ENCODE measurements at places on chromosomes 7 and 10.

- no peak for DNase-seq
Measured at GRCh38 chr7:80851896-80852476, 66.9 kb downstream of the SEMA3C start.

DNA sequence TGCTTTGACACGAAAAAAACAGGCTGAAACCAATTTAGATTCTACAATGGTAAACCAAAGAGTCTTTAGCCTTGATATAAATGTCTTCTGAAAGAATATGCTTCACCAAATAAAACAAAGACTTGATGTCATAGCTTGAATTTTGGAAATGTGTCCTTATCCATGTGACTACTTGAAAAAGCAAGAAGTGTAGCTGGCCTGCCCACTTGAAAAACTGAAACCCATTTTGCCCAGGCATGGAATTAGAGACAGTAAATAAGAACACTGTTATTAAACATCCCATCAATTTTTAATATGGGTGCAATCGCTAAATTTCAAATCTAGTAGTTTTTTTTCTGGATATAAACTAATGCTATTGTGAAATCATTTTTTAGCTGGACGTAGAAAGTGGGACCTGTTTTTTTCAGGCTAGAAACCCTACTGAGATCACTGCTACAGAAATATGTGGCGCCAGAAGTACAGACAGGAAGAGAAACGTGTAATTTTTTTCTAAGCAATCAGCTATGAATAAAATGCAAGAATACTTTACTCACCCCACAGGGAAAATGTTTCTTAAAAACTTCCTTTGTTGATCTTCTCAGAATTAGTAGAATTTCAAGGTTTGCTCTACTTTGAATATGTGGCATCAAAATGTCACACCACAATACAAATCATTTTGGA is 56.7 kb downstream of the PIP4K2A start:
- no peak for DNase-seq

DNA sequence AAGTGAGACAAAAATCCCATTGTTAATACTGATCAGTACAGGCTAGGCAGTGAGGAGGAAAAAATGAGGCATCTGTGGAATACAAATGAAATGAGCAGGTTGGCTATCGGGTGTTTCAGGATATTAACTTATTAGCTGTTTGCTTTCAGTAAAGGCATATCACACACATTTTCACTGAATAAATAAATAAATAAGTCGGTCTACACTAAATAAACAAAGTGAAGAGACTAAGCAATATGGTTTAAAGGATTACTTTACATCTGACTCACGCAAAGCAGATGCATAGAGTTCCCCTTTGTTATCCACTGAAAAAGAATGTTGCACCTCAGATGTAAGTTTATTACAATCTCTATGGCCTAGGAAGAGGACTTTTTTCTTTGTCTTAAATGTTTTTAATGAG is 6.3 kb upstream of the SEMA3A start:
- no peak for DNase-seq

DNA sequence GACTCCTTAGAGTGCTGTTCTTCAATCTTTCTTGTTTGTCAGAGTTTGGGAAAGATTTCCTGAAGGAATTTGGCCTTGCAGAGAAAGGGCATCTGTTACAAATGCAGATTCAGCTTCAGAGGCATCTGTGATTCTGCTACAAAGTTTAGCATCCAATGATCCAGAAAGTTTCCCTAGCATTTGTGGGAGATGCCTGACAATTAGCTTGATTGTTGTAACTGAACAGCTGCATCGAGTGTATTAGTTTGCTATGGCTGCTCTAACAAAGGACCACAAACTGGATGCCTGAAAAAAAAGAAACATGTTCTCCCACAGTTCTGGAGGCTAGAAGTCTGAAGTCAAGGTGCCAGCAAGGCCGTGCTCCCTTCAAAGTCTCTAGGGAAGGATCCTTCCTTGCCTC is 365.1 kb downstream of the GRID1 start:
- no peak for DNase-seq

GRCh38 chr10:75887992-75888680 is 456.7 kb downstream of the LRMDA start:
- DNase-seq: no peak

- no peak for DNase-seq
Measured at GRCh38 chr7:24882989-24883621, 96.9 kb downstream of the OSBPL3 start.

- DNase-seq: no peak
Measured at GRCh38 chr7:73442903-73443500, 9.4 kb downstream of the FZD9 start.

- DNase-seq: no peak
Measured at GRCh38 chr7:46630031-46630430, 709.0 kb upstream of the IGFBP3 start.

DNA sequence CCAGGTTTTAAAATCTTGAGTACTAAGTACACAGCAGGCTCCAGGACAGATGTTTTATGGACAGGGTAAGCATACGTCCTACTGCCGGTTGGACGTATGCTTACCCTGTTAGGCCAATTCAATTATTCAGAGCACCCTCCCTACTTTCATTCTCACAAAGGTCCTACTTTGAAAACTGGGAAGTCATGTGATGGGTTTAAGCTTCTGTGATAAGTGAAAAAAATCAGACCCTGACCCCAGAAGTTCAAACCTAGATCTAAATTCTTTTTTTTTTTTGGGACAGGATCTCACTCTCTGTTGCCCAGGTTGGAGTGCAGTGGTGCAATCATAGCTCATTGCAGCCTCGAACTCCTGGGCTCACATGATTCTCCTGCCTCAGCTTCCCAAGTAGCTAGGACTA is 55.2 kb downstream of the HIPK2 start:
- no peak for DNase-seq

- DNase-seq: no peak
Measured at GRCh38 chr10:111273635-111274034, 196.8 kb downstream of the ADRA2A start.

DNA sequence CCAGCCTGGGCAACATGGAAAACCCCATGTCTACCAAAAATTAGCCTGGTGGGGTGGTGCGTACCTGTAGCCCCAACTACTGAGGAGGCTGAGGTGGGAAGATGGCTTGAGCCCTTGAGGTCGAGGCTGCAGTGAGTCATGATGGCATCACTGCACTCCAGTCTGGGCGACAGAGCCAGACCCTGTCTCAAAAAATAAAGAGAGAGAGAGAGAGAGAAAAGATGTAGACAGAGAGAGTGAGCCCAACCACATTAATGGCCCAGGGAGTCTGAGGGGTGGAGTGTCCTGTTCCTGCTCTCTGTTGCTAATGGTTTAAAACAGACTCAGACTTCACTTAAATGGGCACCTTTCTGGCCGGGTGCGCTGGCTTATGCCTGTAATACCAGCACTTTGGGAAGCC is 455.7 kb upstream of the GALNT17 start:
- no peak for DNase-seq

DNA sequence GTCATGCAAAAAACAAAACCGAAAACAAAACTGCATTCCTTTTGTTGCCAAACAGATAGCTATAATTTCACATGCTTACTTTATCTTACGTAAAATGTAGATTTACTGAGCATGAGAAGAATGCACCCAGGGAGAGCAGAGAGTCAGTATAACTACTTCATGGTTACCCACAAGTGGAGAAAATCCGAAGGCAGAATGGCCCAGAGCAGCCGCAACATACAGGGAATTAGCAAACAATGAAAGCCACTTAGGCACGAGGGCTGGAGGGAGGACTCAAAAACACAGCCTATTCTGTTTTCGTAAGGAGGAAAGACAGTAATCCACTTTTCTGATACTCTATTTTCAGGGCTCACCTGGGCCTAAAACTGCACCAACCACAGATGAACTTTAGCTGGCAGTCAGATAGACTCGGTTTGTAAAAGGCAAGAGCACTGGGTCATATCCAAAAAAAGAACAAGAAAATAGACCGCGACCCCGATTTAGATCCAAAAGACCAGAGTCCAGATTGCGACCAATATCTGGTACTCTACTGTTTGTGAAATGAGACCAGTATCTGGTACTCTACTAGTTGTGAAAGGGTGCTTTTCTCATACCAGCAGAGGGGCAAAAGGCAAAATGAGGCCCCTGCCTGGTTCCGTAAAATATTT is 1.3 kb downstream of the ITPRIP start:
- no peak for DNase-seq

DNA sequence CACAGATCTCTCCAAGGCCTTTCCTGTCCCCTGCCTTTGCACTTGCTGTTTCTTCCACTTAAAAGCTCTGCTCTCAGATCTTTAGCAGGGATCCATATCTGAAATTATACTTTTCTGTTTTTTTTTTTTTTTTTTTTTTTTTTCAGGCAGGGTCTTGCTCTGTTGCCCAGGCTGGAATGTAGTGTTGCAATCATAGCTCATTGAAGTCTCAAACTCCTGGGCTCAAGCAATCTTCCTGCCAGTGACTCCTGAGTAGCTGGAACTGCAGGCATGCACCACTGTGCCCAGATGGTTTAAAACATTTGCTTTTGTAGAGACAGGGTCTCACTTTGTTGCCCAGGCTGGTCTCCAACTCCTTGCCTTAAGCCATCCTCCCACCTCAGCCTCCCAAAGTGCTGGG is 5.0 kb upstream of the TSPAN15 start:
- DNase-seq: no peak

GRCh38 chr7:123314886-123315285 is 115.1 kb upstream of the SLC13A1 start:
- no peak for DNase-seq
